AG09309 (cell line): ENCODE measurements at places on chromosomes 12 and 14.
A peak's percentile ranks its signal among the peaks of the same experiment; 100 is the strongest.

GRCh38 chr12:87828382-87828973, 200.7 kb downstream of the C12orf50 start:
- DNase-seq, result no peak

DNA sequence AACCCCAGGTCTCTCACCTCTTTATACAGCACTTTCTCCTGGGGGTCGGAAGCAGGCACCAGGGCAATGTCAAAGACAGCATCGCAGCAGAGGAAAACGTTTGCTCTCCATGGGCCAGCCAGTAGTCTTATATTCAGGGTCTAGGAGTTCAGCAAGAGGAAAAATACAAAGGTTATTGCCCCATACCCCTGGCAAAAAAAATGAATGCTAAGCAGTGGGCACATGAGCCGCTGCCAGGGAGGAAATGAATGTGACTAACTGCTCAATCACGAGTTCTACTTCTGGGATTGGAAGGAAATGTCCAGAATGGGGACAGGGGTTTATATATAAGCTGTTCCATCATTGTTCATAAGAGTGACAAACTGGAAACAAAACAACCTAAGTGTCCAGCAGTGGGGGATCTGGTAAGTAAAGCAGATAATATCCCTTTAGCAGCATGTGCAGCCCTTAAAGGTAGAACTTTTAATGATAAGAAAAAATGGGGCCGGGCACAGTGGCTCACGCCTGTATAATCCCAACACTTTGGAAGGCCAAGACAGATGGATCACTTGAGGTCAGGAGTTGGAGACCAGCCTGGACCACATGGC, 53.8 kb downstream of the PHETA1 start:
- DNase-seq, result no peak

DNA sequence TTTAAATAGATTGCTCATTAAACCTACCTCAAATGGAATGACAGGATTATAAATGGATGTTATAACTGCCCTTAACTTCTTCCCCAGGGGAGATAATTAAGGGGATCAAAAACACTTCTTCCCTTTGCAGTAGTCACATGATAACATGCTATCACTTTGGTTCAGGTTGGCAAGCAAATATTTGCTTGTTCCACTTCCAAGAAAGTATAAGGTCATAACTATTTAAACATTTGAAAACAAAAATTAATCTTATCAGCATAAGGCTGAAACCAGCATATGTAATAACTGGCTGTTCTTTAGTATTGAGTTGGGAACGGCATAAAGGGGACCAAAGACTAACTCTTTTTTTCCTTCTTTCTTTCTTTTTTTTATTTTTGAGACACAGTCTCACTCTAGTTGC, 2.4 kb upstream of the LYZ start:
- DNase-seq, result no peak

- no peak for DNase-seq
These were observed 42.5 kb downstream of the GALNT9 start for GRCh38 chr12:132286912-132287311.

GRCh38 chr12:48001505-48002413, 2.5 kb downstream of the COL2A1 start:
- no peak for DNase-seq

DNA sequence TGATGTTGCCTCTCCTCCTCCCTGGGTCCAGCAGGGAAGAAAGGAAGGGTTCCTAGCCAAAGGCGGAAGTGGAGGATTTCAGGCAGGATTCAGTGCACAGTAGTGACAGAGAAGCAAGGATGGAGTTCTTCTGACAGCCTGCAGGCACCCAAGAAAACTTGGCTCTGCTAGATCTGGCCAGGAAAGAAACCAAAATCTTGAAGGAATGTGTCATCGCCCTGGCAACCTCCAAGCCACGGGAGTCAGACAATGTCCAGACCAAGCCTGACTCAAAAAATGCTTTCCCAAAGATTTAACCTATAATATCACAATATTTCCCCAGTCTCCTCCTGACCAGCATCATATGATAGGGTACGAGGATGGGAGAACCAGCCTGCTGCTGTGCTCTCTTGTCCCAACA, 22.8 kb upstream of the DHRS4 start:
- DNase-seq, result peak; percentile 37

GRCh38 chr14:51566831-51567582, 84.7 kb upstream of the FRMD6 start:
- DNase-seq, result no peak

GRCh38 chr12:64890873-64891468, 66.5 kb downstream of the TBC1D30 start:
- DNase-seq, result peak; percentile 24

GRCh38 chr12:68865399-68866164, 57.6 kb downstream of the MDM2 start:
- DNase-seq, result no peak

GRCh38 chr12:126741536-126742240, 1525.3 kb upstream of the TMEM132C start:
- no peak for DNase-seq

DNA sequence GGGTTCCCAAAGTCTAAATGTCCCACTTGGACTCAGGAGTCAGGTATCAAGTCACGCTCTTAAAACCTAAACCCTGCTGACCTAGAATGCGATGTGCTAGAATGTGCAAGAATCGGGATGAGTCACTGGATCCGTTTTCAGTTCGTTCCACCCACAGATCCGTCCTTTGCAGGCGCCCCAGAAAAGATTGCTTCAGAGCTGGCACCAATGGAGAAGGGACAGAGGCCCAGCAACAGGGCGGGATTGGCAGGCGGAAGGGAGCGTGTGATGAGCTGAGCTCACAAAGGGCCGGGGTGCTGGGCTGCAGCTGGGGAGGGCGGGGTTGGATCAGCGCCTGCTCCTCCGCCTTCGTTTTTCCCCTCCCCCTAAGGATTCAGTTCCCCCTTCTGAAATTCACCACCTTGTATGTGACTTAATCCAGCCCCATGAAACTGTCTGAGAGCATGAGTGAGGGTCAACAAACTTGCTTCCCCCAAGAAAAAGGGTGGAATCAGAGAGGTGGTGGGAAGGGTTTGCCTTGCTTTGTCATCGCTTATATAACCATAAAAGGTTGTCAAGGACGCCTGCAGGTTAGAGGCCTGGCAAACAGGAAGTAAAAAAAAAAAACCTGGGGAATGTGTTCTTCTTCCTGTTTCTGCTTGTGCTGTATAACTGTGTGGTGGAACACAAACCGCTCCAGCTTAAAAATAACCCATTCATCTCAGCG, 2.8 kb upstream of the UBC start:
- peak; percentile 99 for DNase-seq

- DNase-seq, result no peak
These were observed 187.1 kb downstream of the PIWIL1 start for GRCh38 chr12:130524759-130525158.

DNA sequence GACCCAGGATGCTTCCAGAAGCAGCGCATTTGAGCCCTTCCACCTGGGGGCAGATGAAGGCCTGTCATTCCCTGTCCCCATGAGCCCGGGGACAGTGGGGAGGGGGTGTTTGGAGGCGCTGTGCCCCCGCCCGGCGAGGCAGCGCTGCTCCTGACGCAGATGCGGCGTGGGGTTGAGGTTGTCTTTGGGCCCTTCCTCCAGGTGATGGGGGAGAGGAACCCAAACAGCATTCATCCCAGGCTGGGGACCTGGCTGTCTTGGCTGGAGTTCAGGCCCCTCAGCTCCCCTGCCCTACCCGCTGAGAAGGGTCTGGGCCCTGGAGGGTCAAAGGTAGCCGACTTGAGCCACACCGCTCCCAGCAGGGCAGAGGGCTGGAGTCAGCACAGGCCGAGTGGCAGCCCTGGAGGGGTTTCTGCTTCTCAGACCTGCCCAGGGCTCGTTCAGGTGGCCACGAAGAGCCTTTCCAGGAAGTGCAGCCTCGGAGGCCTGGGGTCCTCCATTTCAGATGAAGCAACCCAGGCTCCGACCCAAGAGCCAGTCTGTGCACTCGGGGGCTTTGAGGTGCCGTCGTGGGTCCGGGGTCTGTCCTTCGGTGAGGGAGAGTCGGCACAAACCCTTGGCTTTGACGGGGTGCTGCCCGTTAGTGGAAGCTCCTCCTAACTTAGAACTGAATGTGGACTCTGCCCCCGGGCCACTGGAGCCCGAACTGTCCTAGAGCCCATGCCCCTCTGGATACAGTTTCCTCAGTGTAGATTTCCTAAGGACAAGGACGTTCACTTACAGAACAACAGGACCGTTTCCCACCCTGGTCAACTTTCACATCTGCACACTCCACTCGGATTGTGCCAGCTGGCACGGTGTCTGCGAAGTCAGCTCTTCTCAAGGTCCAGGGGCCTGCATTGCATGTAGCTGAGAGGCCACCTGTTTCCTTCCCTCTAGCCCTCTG, 16.1 kb downstream of the ACADS start:
- no peak for DNase-seq

DNA sequence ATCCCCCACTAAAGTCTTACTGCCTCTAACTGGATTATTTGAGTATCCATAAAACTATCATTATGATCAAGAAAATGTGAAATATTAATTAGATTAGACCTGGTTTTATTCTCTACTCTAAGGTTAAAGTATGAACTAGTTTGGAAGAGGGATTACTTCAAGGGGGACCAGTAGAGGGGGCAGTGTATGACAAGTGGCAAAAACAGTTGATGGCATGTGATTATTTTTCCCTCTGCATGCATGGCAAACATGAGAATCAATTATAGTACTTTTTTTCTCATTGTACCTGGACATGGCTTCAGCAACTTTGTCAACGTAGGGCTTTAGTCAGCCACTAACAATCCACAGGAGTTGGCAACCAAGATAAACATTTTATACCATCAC, 145.0 kb upstream of the SLC38A2 start:
- no peak for DNase-seq

GRCh38 chr14:22263961-22264360, 325.1 kb downstream of the DAD1 start:
- no peak for DNase-seq

GRCh38 chr14:48035836-48036235, 360.4 kb upstream of the MDGA2 start:
- no peak for DNase-seq

- DNase-seq, result no peak
These were observed 79.4 kb downstream of the ST8SIA1 start for GRCh38 chr12:22255097-22255496.

DNA sequence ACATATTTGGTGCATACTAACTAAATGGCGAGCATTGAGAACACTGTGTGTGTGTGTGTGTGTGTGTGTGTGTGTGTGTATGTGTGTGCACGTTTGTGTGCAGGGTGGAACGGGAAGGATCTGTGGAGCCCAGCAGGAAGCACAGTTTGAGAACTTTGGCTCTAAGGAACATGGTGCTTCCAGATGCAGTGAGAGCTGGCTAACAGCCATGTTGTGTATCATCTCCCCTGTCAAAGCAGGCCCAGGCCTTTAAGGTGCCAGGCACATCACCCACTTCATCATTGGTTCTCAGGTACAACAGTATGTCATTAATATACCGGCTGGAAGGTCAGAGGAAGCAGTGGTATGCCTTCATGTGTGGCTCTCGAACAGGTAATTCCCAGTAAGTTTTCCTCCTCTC, 72.5 kb downstream of the SLC8A3 start:
- no peak for DNase-seq

DNA sequence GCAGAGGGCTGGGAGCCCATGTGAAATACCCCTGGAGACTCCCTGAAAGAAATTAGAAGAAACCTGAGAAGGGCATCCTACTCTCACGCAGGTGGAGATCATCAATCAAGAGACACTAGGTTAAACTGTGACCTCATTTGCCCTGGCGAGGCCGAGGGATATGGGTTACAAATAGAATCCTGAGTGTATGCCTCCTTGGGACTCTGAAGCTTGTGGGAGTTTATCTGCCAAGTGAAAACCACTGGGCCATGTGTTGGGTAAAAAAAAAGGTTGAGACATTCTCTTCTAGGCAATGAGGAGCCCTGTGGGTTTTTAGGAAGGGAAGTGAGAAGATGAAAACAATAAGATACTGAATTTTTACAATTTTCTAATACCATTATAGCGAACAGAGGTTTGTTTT, 160.7 kb upstream of the ARID2 start:
- DNase-seq, result no peak

GRCh38 chr12:85424581-85425348, 144.7 kb downstream of the ALX1 start:
- DNase-seq, result no peak

GRCh38 chr12:108635201-108635996, 1.7 kb upstream of the SELPLG start:
- DNase-seq, result no peak

DNA sequence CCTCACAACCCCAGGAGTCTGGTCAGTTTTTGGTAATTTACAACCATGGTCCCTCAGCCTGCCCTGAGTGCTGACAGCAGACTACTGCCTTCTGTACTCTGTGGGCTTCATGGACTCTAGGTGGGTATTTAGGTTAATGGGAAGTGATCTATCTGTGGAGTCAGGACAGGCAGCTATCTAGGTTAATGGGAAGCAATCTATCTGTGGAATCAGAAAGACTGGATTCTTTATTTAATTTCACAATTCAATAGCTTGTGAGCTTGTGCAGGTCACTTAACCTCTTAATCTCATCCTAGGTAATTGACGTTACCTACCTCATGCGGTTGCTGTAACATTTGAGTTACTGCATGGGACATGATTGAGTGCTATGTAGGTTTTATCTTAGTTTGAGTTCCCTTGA, 777.5 kb downstream of the NRXN3 start:
- no peak for DNase-seq

DNA sequence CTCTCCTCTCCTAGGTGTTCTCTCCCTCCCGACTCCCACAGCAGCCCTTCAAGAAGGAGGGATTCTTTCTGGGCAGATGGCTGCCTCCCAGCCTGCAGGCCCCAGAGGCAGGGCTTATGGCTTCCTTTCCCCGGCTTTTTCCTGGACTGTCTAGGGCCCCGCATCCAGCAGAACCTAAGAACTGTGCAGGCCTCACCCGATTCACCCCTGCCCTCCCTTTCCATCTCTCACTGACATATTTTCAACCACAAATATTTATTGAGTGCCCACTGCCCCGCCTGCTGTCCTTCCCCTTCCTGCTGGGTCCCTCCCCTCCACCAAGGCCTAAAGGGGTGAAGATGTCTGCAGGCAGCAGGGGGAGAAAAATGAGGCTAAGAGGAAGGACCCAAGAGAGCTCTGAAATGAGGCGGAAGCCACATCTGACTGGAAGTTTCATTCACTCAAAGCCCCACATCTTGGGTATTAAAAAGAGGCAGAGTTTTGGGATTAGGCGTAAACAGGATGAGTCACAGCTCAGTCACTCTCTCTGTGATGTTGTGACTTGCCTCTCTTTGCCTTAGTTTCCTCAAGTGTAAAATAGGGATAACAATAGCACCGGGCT, 2.9 kb downstream of the SCNN1A start:
- peak; percentile 62 for DNase-seq

DNA sequence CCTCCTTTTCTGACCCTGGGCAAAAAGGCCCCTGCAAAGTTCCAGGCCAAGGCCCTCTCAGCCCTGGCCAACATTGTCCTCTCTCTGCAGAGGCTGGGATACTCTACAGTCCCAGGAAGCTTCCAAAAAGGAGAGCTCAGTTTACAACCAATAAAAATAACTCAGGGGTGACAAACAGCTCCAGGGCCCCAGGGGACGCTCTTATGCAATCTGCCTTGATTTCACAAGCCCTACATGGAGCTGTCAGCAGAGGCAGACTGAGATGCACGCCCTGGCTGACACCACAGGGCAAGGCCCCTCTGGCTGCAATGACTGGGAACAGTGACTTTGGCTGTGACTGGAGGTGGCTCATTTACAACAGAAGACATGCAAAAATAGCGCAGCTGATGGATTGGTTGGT, 129.0 kb upstream of the MED13L start:
- DNase-seq, result peak; percentile 91
